ENCODE measurements at places on chromosomes 4 and X. TPM values are rescaled to one million over a fixed set of nuclear protein-coding genes. Genes with fewer than 3 reads are reported as not detected.

GRCh38 chrX:13825178-13825762 is 8.4 kb upstream of the GPM6B start:
- peaks cover 6% of the 10 kb centered on the region for H3K4me1 ChIP-seq
- H3K27ac ChIP-seq = no peak overlapping the region
- no peak overlapping the region for H3K4me3 ChIP-seq

The BANK1 gene
- 0.61 TPM for total RNA-seq

DNA sequence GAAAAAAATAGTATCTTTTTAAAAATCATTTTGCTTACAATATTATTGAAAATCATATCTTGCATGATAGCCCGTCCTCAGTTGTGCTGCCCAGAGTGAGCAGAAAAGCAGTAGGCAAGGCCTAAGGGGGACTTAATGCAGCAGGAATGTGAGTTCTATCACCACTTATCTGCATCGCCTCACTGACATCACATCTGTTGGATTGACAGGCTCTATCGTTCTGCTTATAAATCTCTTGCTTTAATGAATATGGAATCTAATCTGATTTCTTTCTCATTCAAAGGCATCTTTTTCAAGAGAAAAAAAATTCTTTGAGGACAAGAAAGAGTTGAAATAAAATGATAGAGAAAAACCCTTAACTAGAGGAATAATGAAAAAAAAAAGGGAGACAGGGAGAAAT is 249.9 kb downstream of the PAPSS1 start:
- H3K4me3 ChIP-seq = no peak overlapping the region
- H3K27ac ChIP-seq = no peak overlapping the region
- H3K36me3 ChIP-seq = no peaks in the 10 kb centered on the region

GRCh38 chrX:50747471-50747900 is 66.5 kb downstream of the SHROOM4 start:
- H3K4me1 ChIP-seq = no peaks in the 10 kb centered on the region
- H3K27me3 ChIP-seq = no peaks in the 10 kb centered on the region
- no peak overlapping the region for H3K27ac ChIP-seq
- no peak for DNase-seq

GRCh38 chrX:129239371-129239770 is 283.9 kb downstream of the SMARCA1 start:
- H3K27ac ChIP-seq = no peak overlapping the region
- DNase-seq = no peak
- no peaks in the 10 kb centered on the region for H3K4me1 ChIP-seq
- H3K27me3 ChIP-seq = no peaks in the 10 kb centered on the region
- H3K4me3 ChIP-seq = no peak overlapping the region

The TEC gene
- 2.6 TPM for total RNA-seq

GRCh38 chr4:184628103-184628502 is 21.1 kb downstream of the CASP3 start:
- no peak overlapping the region for H3K27ac ChIP-seq
- H3K27me3 ChIP-seq = no peaks in the 10 kb centered on the region
- H3K4me3 ChIP-seq = no peak overlapping the region
- no peaks in the 10 kb centered on the region for H3K4me1 ChIP-seq

- no peaks in the 10 kb centered on the region for H3K27me3 ChIP-seq
- no peak overlapping the region for H3K27ac ChIP-seq
- no peak for DNase-seq
- no peaks in the 10 kb centered on the region for H3K36me3 ChIP-seq
Observed at GRCh38 chr4:183554878-183555585, 50.2 kb downstream of the ING2 start.

DNA sequence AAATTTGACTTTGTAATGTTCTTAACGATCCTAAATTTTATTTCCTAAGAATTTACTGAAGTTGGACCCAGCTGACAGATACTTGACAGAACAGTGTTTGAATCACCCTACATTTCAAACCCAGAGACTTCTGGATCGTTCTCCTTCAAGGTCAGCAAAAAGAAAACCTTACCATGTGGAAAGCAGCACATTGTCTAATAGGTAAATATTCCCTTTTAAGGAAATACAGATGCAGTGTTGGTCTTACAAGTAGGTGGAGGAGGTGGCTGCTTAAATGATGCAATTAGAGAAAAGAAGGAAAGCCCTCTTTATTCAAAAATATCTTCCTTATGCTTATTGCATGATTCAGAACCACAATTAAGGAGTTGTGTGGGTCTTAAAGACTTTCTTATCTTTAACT is 73.5 kb downstream of the RS1 start:
- H3K27ac ChIP-seq = no peak overlapping the region
- no peak for DNase-seq
- H3K4me3 ChIP-seq = no peak overlapping the region
- H3K27me3 ChIP-seq = peaks cover 3% of the 10 kb centered on the region
- no peaks in the 10 kb centered on the region for H3K4me1 ChIP-seq
- no peaks in the 10 kb centered on the region for H3K36me3 ChIP-seq

The MAP7D2 gene
- 27.4 TPM for total RNA-seq

GRCh38 chr4:168643111-168643795 is 146.4 kb downstream of the PALLD start:
- peaks cover 11% of the 10 kb centered on the region for H3K4me1 ChIP-seq
- DNase-seq = no peak
- H3K36me3 ChIP-seq = no peaks in the 10 kb centered on the region
- no peaks in the 10 kb centered on the region for H3K27me3 ChIP-seq
- no peak overlapping the region for H3K27ac ChIP-seq

DNA sequence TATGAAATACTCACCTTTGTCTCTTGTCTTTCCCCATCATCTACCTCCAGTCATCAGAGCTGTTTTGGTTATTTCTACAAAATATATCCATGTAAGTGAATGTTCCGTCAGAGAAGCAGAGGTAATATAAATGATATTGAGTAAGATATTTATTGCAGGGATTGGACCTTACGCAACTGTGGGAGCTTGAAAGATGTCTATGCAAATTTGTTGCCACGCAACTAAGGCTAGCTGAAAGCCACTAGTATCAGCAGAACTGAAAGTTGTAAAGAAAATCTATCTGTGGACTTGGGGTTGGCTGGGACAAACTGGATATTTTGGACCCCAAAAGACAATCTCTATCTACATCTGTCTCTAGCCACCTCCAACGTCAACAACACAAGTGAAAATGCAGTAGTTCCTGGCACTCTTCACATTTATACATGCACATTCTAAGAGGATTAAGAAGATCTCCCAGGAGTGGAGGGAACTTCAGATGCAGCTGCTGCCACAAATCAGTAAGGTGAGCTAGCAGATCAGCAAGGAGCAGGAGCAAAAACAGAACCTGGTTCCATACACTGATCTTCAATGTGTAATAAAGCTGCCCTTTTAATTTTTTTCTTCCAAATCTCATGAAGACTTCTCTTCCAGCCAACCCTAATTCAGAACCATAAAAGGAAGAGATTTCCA is 8.5 kb upstream of the CCSER1 start:
- no peaks in the 10 kb centered on the region for H3K4me1 ChIP-seq
- no peaks in the 10 kb centered on the region for H3K36me3 ChIP-seq
- DNase-seq = no peak
- H3K27ac ChIP-seq = no peak overlapping the region

DNA sequence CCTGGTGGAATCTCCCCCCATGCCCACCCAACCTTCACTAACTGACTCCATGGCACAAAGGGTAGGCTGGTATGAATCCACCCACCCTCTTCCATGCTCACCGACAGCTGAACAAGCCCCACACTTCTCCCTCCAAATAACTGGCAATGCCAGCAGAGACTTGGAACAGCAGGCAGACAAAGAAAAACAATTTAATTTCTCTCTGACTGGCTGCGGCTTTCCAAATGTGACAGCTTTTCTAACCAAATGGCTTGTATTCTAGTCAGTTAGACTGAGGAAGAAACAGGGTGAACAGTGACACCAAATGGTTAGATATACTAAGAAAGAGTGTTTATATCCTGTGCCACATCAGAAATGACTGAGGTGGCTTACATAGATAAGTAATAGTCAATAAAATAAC is 199.3 kb upstream of the ADAMTS3 start:
- no peak overlapping the region for H3K4me3 ChIP-seq
- no peaks in the 10 kb centered on the region for H3K36me3 ChIP-seq
- DNase-seq = no peak
- H3K4me1 ChIP-seq = no peaks in the 10 kb centered on the region

DNA sequence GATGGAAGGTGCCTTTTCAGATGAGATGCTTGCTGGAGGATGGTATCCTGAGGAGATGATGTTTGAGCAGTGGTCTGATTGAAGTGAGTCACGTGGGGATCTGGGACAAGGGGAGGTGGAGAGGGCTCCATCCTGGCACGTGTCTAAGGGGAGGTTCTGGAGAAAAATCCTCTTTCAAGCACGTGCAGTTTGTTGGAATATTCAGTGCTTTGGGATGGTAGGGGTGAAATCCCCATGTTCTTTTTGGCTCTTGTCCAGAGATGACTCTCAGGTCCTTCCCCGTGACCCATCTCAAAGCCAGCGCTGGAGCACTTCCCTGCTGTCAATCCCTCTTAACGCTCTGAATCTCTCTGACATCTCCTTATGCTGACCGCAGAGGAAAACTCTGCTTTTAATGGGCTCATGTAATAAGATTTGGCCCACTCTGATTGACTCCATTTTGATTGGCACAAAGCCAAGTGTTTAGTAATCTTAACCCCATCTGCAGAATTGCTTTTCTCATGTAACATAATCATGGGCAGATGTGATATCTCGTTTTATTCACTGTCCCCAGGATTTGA is 10.8 kb upstream of the KLKB1 start:
- no peaks in the 10 kb centered on the region for H3K4me1 ChIP-seq
- no peaks in the 10 kb centered on the region for H3K27me3 ChIP-seq
- H3K36me3 ChIP-seq = no peaks in the 10 kb centered on the region
- DNase-seq = no peak
- H3K27ac ChIP-seq = no peak overlapping the region

- no peaks in the 10 kb centered on the region for H3K27me3 ChIP-seq
- H3K27ac ChIP-seq = no peak overlapping the region
- no peak overlapping the region for H3K4me3 ChIP-seq
- H3K36me3 ChIP-seq = peaks cover 7% of the 10 kb centered on the region
- no peak for DNase-seq
- H3K4me1 ChIP-seq = no peaks in the 10 kb centered on the region
Observed at GRCh38 chrX:119648421-119648775, 42.2 kb upstream of the NKRF start.

DNA sequence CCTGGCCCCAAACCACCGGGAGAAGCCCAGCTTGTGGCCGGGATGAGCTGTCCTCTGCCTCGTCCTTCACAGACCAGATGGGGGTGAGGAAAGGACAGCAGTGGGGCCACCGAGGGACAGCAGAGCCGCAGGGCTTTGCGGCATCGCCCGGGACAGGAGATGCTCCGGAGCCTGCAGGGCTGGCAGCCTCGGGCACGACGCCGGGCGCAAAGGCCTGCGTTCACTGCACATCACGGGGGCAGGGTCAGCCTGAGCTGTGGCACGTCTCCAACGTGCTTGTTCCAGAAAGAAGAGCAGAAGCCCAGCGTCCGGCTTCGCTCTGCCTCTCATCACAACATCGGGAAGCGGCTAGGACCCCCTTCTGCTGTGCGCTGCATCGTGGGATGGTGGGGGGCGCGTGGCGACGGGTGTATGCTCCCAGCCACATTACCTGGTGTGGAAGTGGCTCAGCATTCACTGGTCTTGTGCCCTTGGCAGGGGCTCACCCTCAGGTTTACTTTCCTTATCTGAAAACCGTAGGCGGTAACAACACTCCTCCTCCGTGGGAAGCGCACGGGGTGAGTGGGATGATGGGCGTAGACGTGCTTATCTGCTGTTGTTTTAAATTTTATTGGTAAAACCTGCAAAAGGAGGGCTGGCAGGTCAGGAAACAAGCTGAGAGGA is 7.4 kb downstream of the TADA2B start:
- H3K27me3 ChIP-seq = no peaks in the 10 kb centered on the region
- peaks cover 83% of the 10 kb centered on the region for H3K36me3 ChIP-seq
- DNase-seq = no peak
- H3K4me3 ChIP-seq = no peak overlapping the region
- H3K4me1 ChIP-seq = peaks cover 47% of the 10 kb centered on the region
- no peak overlapping the region for H3K27ac ChIP-seq

The FRG2 gene
- not detected for total RNA-seq

The UBQLN2 gene
- 12.4 TPM for total RNA-seq

GRCh38 chrX:134554291-134554690 is 94.3 kb downstream of the HPRT1 start:
- no peaks in the 10 kb centered on the region for H3K36me3 ChIP-seq
- DNase-seq = no peak
- peaks cover 9% of the 10 kb centered on the region for H3K4me1 ChIP-seq

DNA sequence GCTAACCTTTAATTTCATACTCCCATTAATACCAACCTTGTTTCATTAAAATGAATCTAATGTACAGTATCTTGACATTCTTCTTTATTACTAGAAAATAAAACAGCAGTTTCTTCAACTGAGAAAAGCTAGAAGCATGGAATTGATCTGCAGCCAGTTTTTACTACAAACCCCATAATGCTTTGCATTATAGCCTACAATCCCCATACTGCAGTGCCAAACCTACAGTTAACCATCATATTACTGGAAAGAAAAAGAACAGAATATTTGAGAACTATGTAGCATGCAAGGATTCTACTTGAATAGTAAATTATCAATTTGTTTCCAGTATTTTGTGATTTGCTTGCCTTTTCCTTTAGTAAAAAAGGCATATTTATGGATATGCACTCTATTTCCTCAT is 3.2 kb upstream of the IL1RAPL1 start:
- peak; percentile 69 for DNase-seq
- no peaks in the 10 kb centered on the region for H3K4me1 ChIP-seq
- H3K27ac ChIP-seq = no peak overlapping the region
- peaks cover 8% of the 10 kb centered on the region for H3K27me3 ChIP-seq
- H3K4me3 ChIP-seq = no peak overlapping the region

DNA sequence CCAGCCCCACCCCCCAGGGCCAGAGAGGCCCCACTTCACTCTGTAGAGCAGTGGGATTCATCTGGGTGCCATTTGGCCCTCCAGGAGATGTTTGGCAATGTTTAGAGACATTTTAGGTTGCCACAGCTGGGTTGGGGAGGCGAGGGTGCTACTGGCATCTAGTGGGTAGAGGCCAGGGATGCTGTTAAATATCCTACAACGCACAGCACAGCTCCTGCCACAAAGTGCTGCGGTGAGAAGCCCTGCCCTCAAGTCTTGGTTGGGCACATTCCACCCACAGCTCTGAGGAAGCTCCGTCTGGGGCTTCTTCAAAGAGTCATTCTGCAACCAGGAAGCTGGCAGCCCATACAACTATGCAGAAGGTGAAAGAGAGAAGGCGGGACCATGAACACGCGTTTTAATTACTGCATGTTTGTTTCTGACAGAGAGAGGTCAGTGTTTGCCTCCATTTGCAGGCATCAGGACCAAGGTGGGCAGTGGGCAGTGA is 48.1 kb upstream of the FAM9C start:
- DNase-seq = no peak
- no peaks in the 10 kb centered on the region for H3K27me3 ChIP-seq
- no peak overlapping the region for H3K4me3 ChIP-seq
- H3K4me1 ChIP-seq = no peaks in the 10 kb centered on the region
- no peak overlapping the region for H3K27ac ChIP-seq

The ADRA2C gene
- 2.3 TPM for total RNA-seq

The RNF150 gene
- 28.0 TPM for total RNA-seq

DNA sequence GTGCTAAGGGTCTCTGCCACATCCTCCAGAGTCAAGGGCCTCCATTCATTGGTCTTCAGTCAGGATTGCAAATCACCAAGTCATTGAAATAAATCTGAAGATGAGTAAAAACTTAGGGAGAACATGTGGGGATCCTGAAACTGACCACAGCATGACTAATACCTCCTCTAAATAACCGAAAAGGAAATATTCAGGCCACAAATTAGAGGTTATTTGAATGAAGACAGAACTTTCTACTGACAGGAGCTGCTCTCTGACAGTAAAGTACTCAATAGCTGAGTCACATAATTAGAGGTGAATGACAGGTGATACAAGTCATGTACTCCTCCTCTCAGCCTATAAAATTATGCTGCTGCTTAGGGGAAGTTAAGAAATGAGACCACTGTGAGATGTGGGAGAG is 240.2 kb upstream of the F9 start:
- no peaks in the 10 kb centered on the region for H3K36me3 ChIP-seq
- no peak for DNase-seq
- no peaks in the 10 kb centered on the region for H3K27me3 ChIP-seq
- H3K4me1 ChIP-seq = no peaks in the 10 kb centered on the region

The TSPAN7 gene
- total RNA-seq = 177 TPM

Measured in spinal cord (tissue), 10 donors.